ENCODE measurements at places on chromosomes 4 and X.

GRCh38 chrX:69107231-69107739 lies 58.0 kb downstream of the PJA1 start:
- DNase-seq, result no peak

DNA sequence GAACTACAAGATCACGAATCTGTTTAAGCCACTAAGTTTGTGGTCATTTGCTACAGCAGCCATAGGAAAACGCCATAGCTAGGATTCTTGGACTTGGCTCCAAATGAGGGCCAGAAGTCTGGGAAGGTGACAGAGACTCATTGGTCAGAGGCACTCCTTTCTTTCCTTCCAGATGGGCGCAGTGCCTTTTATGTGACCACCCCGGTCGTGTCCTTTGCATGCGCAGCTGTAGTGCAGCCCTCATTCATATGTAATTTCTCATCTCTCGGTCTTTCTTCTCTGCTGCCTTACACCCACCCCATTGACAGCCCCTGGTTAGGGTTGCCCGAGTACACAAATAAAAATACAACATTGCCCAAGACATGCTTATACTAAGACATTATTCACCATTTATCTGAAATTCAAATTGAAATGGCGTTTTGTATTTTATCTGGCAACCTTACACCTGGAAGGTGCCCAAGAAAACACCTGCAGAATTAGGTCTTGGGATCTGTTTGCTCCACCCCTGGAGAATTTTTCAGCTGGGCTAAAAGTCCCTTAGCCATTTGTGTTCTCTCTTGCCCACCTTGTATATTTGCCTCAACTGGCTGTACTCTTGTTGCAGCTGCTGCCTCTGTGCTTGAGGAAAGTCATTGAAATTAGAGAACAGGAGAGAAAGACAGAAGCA lies 21.9 kb downstream of the CCKAR start:
- no peak for DNase-seq

GRCh38 chr4:27009539-27009938 lies 148.9 kb downstream of the STIM2 start:
- no peak for DNase-seq

GRCh38 chr4:168451744-168452390 lies 28.4 kb downstream of the DDX60L start:
- no peak for DNase-seq

- peak; percentile 59 for DNase-seq
These were observed 418 bp downstream of the TAB3 start for GRCh38 chrX:30888526-30889146.
